ENCODE measurements at places on chromosomes 1 and 21.

DNA sequence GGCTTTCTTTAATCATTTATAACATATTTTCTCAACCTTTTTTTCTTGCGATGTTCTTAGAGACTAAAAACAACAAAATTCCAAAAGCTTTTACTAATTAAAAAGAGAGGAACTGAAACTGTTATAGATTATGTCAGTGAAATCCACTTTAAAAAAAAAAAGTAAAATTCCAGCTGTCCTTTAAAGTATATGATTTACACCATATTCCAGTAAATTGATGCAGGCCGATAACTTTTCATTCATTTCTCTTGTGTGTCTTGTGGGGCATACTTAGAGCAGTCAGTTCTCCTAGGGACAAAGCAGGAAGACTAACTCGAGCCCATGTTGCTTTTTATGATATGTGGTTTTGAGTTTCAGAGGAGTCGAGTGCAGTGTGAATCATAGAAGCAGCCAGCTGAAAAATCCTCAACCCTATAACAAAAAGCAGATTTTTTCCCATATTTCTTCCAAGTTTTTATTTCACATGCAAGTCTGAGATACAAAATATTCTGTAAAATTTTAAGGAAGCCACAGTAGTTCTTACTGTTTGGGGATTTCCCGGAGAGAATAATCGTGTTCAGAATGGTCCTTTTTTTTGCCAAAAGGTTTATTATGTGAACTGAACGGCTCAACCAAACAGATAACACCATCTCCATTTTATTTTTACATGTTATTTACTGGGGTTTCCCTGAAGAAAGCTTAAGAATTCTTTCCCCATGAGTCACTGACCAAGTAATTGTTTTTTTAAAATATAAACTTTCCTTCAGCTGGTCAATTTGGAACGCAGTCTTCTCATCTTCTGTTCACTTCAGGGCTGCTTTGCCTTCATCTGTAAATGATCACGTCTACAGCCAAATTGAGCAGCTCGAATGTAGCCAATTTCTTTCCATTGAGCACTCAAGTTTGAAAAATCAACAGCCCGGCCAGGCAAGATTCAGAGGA lies 77.0 kb upstream of the C1orf105 start:
- DNase-seq: no peak

DNA sequence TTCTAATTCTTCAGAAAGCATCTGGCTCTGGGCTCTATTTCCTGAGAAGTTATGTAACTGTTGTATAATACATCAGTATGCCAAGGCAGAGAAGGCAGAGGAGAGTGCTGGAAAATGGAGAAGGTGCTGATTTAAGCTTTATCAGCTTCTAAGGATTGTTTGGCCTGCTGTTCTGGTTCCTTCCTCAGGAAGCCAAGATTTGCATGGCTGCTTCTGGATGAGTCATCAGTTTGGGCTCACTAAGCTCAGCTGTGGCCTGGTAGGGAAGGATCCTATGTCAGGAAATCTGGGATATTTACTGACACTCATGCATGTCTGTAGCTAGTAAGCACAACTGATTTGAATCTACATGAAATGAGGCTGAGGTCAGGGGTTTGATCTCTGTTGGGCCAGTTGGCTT lies 73.2 kb upstream of the ADGRL4 start:
- DNase-seq: no peak

GRCh38 chr21:45067462-45068285 lies 6.7 kb upstream of the ADARB1 start:
- no peak for DNase-seq

DNA sequence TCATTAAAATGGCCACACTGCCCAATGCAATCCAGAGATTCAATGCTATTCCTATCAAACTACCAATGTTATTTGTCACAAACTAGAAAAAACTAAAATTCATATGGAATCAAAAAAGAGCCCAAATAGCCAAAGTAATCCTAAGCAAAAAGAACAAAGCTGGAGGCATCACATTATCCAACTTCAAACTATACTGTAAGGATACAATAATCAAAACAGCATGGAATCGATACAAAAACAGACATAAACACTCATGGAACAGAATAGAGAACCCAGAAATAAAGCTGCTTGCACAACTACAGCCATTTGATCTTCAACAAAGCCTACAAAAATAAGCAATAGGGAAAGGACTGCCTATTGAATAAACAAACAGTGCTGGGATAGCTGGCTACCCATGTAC lies 100.4 kb downstream of the FAF1 start:
- no peak for DNase-seq

GRCh38 chr1:237711281-237711680 lies 179.4 kb downstream of the ZP4 start:
- no peak for DNase-seq

- DNase-seq: no peak
Measured at GRCh38 chr1:84259989-84260388, 41.5 kb upstream of the SAMD13 start.

GRCh38 chr1:54254055-54254454 lies 54.1 kb downstream of the MRPL37 start:
- no peak for DNase-seq

- no peak for DNase-seq
Measured at GRCh38 chr1:196543833-196544232, 64.4 kb downstream of the KCNT2 start.

DNA sequence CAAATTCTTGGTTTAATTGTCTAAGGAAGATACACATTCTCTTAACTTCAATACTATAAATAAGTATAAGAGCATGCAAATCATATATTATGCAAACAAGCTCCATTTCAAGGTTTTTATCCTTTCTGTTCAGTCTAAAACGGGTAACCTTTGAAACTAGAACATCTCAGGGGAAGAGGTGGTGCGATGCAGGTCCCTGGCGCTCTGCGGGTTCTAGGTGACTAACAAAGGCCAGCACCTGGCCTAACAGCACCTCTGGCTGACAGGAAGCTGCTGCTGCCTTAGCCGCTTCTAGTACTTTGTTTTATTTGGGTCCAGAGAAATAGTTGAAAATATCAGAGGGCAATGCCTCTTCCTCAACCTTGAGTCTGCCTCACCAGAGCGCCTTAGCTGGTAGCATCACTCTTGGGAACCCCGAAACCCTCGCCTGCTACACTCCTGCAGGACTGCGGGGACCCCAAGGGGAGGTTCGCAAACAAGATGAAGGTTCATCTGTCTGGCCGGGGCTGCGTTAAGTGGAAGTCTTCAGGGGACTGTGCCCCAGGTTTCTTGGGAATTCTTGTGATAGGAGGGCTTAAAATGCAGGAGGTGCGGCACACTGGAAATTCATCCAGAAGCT lies 45.5 kb downstream of the PRDM15 start:
- DNase-seq: no peak

DNA sequence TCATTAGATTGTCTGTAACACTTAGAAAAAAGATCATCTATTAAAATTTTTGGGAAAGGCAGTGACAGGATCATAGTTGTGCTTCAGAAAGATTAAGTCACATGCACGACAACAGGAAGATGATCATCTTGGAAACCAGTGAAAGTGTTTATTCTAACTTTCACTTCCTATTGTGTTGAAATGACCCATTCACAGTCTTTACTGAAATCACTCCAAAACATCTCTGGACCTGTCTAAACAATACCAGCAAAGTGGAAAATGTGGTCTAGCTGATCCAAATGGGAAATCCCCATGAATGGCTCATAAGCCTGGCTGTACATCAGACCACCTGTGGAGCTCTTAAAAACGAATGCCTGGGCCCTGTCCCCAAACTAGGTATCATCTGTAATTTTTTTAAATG lies 111.1 kb upstream of the ETV3 start:
- DNase-seq: no peak

- no peak for DNase-seq
Measured at GRCh38 chr1:194300340-194300739, 1113.9 kb upstream of the B3GALT2 start.

- DNase-seq: no peak
Measured at GRCh38 chr1:202890392-202890791, 1.4 kb upstream of the RABIF start.

DNA sequence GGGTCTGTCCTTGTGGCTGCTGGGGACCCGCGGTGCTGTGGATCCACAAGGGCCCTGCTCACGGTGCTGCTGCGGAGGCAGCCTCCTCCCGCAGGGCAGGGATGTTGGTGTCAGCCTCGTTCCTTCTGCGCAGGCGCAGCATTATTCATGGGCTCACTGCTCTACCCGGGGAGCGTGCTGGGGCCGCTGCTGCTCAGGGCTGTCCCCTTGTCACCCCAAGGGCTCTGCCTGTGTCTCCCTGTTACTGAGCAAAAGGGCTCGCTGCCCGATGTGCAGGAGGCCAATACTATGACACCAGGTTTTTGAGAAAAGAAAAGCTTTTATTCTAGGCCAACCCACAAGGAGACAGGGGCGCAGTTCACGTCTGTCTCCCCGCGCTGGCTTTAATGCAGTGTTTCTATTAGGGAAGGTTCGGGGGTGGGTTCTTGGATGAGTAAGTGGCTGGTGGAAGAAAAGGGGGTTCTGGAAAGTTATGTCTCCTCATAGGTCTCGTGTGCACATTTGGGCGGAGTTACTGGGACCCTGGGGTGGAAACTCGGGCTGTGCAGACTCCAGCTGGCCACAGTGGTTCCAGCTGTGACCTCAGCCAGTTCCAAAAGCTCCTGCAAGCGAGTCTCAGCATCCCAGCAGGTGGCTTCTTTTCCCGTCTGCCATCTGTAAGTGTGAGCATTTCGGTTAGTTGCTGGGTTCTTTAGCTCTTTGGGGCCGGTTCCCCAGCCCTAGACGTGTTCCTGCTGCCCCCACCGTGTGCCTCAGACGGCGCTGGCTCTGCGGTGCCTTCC lies 40.8 kb upstream of the LRRC3 start:
- DNase-seq: no peak
